ENCODE measurements at places on chromosomes 5 and 9.

GRCh38 chr9:133375116-133375723 lies 640 bp downstream of the SURF4 start:
- peak; percentile 46 for DNase-seq

- DNase-seq, result peak; percentile 22
Measured at GRCh38 chr5:39674209-39675082, 249.7 kb upstream of the DAB2 start.

DNA sequence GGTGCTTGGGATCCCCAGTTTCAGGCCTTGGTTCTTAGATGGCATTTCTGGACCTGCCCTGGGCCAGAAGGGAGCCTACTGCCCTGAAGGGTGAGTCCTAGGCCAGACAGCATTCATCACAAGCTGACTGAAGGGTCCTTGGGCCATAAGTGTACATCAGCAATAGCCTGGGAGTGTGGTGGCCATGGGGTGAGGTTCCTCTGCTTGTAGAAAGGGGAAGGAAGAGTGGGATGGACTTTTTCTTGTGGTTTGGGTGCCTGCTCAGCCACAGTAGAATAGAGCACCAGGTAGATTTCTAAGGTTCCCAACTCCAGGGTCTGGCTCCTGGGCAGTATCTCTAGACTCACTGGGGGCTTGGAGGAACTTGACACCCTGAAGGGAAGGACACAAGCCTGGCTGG lies 95.2 kb upstream of the PHF24 start:
- DNase-seq, result no peak

GRCh38 chr9:120652934-120653333 lies 61.3 kb downstream of the MEGF9 start:
- DNase-seq, result no peak

GRCh38 chr9:32776201-32776600 lies 7.1 kb upstream of the TMEM215 start:
- DNase-seq, result no peak

- no peak for DNase-seq
Measured at GRCh38 chr5:73488806-73489205, 9.4 kb upstream of the BTF3 start.

- DNase-seq, result no peak
Measured at GRCh38 chr5:176941951-176942350, 42.8 kb upstream of the HK3 start.

DNA sequence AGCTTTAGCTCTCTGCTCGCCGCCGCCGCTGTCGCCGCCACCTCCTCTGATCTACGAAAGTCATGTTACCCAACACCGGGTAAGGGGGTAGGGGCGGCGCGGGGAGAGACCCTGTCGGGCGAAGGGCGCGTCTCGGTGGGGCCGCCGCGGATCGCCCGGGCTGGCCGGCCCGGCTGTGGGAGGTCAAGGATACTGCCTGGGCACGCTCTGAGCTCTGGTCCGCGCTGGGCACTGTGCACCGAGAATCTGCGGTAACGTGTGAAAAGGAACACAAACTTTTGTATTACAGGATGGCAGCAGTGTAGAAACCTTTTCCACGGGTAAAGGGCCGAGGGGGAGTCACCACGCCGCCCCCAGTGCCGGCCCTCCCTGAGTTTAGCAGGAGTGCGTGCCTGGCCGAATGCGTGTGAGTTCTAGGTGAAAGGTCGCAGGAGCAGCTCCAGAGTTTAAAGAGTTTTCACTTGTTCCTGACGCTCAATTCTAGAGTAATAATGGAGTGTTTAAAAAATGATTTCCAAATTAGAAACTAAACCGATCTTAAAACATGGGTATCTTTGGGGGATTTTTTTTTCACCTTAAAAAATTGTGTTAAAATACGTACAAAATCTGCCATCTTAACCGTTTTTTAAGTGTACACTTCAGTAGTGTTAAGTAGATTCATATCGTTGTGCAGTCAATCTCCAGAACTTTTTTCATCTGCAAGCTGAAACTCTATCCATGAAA lies at the start of gene HSDL2:
Gene HSDL2 (plus strand): TSS at position 7 of the 723 bp plus-strand sequence. CDS start 56 bp downstream, at position 63.
- peak; percentile 34 for DNase-seq
